ENCODE measurements at places on chromosomes 6 and 20. TPM values are rescaled to one million over a fixed set of nuclear protein-coding genes. Genes with fewer than 3 reads are reported as not detected.

Gene BPI
- 0.32 TPM for polyA plus RNA-seq

- DNase-seq: no peak
Observed at GRCh38 chr6:31762878-31763618, 592 bp downstream of the SAPCD1 start.

Gene KCNK15
- polyA plus RNA-seq: 0.07 TPM

Gene HUS1B
- polyA plus RNA-seq: not detected

Gene BMP6
- 6.8 TPM for polyA plus RNA-seq

Gene FARS2
- polyA plus RNA-seq: 18.7 TPM

Gene MAS1
- 0.03 TPM for polyA plus RNA-seq

- DNase-seq: no peak
Observed at GRCh38 chr6:12566618-12567123, 149.9 kb upstream of the PHACTR1 start.

GRCh38 chr20:50569864-50570836, 60.0 kb downstream of the PTPN1 start:
- DNase-seq: no peak

DNA sequence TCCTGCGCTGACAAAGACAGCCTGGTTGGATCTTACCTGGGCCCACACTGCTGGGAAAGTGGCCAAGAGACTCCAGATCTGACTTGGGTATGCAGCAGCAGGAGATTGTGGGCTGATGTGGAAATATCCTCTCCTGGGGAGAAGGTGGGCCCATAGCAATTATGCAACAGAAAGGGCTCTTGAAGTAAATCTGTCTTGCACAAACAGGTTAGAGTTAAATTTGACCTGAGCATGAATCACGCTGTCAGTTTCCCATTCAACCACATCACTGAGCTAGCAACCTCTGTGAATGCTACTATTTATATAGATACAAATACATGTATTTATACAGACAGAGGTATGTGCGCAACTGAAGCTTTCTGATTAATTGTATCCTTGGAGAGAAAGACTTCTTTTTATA, 28.3 kb upstream of the PDYN start:
- DNase-seq: no peak

Gene NOTCH4
- polyA plus RNA-seq: 15.6 TPM

- no peak for DNase-seq
Observed at GRCh38 chr20:58065508-58066361, 162.7 kb downstream of the ANKRD60 start.

DNA sequence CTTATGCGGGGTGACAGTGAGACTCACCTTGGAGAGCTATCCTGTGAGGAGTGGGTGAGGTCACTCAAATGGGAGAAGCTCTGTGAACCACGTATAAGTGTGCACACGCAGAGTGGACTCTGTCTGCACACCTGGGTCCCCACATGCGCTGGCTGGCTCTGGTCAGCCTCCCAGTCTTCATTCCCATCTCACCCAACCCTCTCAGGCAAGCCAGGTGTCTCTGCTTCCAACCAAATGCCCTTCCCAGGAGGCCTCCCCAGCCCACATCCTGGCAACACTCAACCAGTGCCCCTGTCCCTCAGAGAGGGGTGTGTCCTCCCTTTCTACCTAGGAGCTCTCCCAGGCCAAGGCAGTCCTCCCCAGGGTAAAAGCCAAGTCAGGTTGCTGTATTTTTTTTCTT, 8.0 kb upstream of the PI16 start:
- no peak for DNase-seq

Gene C6orf141
- polyA plus RNA-seq: 2.0 TPM

Gene FGD2
- polyA plus RNA-seq: 2.5 TPM

Gene ADGRF5
- 25.5 TPM for polyA plus RNA-seq

Gene C6orf163
- 7.8 TPM for polyA plus RNA-seq

Measured in left kidney (tissue), 8 donors.